Right renal pelvis (tissue), 4 donors: ENCODE measurements at places on chromosomes 4 and X.

- DNase-seq = no peak
Measured at GRCh38 chr4:121943941-121944340, 7.9 kb downstream of the TRPC3 start.

GRCh38 chr4:12124138-12124537 is 695.4 kb upstream of the HS3ST1 start:
- DNase-seq = no peak

GRCh38 chr4:153233761-153234371 is 29.6 kb downstream of the TRIM2 start:
- DNase-seq = no peak

- DNase-seq = no peak
Measured at GRCh38 chr4:121321466-121321865, 59.4 kb downstream of the QRFPR start.

DNA sequence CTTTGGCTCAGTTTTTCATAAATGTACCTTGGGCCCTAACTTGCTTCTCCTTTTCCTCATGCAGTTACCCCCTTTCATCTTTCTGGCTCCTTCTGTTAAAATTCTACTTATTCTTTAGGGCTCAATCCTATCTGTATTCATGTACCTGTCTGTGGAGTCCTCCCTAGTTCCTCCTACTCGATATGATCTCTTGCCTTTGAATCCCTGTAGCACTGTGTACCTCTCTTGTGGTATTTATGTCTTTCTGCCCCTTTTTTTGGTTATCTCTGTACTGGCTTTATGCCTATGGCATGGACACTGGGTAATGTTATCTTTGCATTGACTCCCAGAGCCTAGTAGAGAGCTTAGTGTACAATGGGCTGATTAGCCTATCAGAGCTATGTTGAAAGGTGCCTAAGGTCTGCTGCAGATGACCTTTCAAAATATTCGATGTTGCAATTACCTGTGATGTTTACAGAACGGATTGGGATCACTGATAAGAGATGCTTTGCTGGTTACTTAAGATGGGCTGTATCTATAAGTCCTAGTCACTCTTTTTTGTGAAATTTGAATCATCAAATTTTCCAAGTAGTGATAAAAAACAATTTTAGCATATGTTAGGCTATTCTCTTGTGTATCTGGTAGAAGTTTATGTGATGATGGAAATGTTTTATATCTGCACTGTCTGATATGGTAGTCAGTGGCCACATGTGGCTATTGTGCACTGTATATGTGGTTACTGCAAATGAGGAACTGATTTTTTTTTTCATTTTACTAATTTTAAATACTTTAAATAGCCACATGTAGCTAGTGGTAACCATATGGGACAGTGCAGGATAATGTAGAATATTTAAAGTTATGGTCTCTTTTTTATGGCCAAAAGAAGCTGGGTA is 33.5 kb downstream of the TMEM164 start:
- no peak for DNase-seq

GRCh38 chr4:19213388-19213787 is 1038.3 kb upstream of the SLIT2 start:
- DNase-seq = peak; percentile 44

DNA sequence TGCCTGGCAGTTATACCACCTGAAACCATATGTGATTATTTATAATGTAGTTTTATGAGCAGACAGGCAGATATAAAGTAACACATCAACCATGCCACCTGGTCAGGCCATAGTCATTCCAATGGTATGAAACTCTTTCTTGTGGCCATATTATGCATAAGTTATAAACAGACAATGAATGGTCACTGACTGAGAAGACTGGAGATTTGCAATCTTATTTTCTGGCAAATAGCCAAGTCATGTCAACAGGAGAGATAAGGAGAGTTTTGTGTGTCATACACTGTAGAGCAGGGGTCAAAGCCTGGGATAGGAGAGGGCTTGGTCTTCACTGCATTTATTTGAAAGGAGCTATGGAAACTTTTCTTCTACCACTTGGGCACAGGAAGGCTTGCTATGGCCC is 29.5 kb downstream of the SORBS2 start:
- DNase-seq = no peak

DNA sequence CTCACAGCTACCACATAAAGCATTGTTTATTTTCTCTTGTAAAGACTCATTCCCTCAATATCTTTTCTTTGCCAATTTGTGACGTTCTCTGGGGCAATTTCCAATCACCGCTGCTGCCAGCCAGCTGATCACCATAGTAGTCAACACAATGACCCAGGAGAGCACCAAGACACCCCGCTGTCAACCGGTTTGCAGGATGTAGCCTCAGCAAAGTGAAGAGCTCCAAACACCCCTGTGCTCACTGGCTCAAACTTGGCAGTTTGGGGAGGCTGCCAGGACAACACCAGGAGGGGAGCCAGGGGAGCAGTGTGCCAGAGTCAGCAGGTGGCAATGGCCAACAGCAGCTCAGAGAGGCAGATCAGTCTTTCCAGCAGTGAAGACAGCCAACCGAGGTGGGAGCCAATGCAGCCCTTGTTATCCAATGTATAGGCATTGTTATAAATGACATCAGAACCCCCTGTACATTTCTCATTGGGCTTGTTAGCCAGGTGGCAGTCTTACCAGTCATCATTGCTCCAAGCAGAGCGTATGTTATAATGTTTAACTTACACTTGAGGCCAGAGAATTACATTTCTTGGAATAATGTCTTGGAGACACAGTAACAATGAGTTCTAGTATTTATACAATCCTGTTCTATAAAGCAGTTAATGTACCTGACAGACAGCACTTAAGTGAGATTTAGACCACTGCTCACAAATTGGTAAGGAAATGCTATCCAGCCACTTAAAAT is 274.9 kb upstream of the GK2 start:
- no peak for DNase-seq

DNA sequence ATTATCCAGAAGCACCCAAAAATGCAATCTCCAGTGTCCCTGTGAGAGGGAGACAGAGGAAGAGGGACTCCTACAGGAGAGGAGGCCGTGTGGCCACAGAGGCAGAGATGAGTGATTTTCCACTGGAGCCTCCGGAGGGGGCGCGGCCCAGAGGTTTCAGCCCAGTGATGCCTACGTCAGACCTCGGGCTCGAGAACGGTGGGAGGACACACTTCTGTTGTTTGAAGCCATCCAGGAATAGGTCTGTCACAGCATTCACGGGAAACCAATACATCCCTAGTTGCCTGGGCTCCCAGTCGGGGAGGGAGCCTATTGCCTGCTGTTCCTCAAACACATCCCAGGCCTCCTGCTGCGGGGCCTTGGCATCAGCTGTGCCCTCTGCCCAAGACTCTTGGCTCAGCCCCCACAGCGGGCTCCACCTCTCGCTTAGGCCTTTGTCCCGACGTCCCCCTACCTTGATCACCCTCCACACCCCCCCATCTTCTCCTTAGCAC is 39.2 kb upstream of the HMX1 start:
- DNase-seq = no peak

DNA sequence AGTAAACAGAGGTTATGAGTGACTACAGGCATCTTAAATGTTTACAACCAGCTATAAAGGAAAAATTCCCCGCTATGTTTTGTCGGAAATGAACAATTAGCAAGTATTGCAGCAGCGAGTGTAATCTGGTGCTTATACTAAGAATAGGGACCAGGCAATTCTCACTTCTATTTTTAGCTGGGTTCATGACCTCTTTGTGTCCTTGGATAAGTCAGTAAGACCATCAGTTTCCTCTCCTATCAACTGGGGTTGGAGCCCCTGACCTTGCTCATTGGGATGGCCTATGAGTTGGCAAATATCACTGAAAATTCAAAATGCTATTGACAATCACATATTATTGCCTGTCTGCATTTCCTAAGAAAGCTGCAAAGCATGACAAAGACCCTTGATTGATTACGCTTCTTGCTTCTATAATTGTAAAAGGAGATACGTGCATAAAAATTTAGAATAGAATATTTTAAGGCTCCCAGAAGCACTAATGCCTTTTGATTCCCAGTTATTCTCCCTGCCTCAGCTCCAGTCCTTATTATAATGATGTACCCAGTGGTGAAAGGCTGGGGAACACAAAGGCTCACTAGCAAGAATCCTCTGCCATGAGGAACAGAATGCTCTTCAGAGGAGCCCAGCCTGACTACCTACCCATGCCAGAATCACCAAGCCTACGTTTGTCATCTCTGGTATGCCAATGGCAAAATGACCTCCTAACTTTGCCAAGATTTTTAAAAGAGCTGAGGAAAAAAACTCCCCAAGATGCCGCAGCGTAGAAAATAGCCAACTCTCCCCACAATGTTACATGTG is 21.9 kb downstream of the GATB start:
- DNase-seq = no peak

- no peak for DNase-seq
Measured at GRCh38 chr4:73311428-73311827, 52.8 kb upstream of the ANKRD17 start.

- DNase-seq = no peak
Measured at GRCh38 chr4:108171339-108172230, 2.9 kb upstream of the LEF1 start.

DNA sequence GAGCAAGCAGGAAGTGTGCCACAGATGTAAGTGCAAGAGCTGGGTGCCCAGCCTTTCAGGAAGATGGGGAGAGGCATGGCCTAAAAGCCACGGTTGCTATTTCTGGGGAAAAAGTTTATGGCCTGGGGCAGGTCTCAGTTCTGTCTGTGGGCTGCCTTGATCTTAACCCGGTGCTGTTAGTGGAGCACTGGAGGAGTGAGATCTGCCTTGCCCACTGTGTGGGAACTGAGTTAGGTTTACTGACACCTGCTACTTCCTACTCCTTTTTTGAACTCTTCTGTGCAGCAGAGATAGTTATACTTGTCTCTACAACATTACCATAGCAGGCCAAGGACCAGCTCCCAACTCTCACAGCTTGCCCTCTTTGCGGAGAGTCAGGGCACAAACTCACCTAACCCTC is 76.5 kb downstream of the ITM2A start:
- no peak for DNase-seq

DNA sequence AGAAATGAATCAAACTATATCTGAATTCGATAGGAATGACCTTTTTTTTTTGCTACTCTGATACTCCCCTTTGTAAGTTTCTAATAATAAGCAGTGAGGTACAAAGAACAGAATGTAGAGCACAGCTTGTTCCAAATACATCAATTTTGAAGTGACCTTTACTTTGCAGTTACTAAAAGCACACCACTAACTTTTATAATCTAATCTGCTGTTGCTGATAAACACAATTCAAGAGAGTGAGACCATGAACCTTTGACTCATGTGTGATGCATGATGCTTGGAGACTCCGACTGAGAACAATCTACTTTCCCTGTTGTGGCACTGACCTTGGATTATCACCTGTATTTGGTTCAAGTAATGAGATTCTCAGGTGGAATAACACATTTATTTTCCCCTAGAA is 91.6 kb upstream of the GNPDA2 start:
- DNase-seq = no peak

- no peak for DNase-seq
Measured at GRCh38 chr4:189060104-189060503, 880.6 kb upstream of the FRG1 start.

- DNase-seq = no peak
Measured at GRCh38 chr4:102735582-102735981, 25.2 kb downstream of the MANBA start.

GRCh38 chrX:31658360-31658759 is 586.5 kb upstream of the FTHL17 start:
- DNase-seq = no peak

DNA sequence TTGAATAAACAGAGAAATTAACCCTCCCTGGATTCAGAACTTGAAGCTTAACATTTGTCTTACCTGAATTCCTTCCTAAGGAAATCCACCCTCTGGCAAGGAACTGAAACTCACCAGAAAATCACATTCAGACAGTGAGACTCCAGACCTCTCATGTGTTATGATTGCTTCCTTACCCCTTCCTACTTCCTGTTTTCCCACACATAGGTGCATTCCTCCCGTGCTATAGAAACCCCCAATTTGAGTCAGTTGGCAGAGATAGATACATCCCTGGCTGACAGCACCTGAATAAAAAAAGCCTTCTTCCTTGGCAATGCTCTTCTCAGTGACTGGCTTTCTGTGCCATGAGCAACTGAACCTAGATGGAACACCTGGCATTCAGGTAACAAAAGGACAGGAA is 157.0 kb upstream of the SMIM31 start:
- DNase-seq = no peak

- no peak for DNase-seq
Measured at GRCh38 chr4:30972542-30972941, 252.4 kb downstream of the PCDH7 start.

DNA sequence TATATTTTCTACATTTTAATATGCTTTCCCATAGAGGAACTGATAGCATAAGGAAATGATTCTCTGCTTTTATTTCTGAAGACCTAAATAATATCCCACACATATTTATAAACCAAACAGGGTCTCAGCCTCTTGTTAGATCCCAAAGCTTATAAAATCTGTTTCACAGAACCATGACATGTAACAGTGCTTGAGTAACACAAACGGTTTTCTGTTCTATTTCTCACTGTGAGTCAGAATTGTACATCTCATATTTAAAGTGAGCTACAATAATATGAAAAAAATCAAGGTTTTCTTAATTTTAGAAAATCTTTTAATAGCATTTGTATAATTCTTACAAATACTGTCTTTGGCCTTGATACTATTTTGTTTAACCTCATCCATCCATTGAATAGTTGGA is 51.2 kb downstream of the NR3C2 start:
- no peak for DNase-seq

GRCh38 chrX:133544115-133544514 is 128.8 kb upstream of the GPC4 start:
- DNase-seq = no peak
